Mesenteric fat pad (tissue), 1 donor: ENCODE measurements at places on chromosomes 7 and 10. TPM values are rescaled to one million over a fixed set of nuclear protein-coding genes. Genes with fewer than 3 reads are reported as not detected.

Gene PALD1
- total RNA-seq: 7.6 TPM

Gene H2BK1
- total RNA-seq: not detected

Gene MYOZ1
- total RNA-seq: 0.58 TPM

Gene SGCE
- total RNA-seq: 58.1 TPM

Gene RHBDD2
- 78.3 TPM for total RNA-seq

Gene UTF1
- total RNA-seq: not detected

Gene CDHR3
- total RNA-seq: 35.7 TPM

Gene INHBA
- total RNA-seq: 1.00 TPM

Gene KEL
- total RNA-seq: not detected

Gene BMPER
- 4.6 TPM for total RNA-seq

Gene C10orf71
- not detected for total RNA-seq

Gene KAZALD1
- 1.9 TPM for total RNA-seq

Gene PARD3
- total RNA-seq: 27.7 TPM

Gene EPHA1
- total RNA-seq: 0.22 TPM

Gene WEE2
- not detected for total RNA-seq

Gene HMX3
- not detected for total RNA-seq

Gene OGDH
- total RNA-seq: 102 TPM

Gene SSMEM1
- total RNA-seq: 0.39 TPM

Gene IGF2BP3
- 1.2 TPM for total RNA-seq

Gene PAX2
- not detected for total RNA-seq

Gene SRGN
- total RNA-seq: 404 TPM

Gene DNAJB12
- 37.7 TPM for total RNA-seq

Gene IRF5
- 17.3 TPM for total RNA-seq

Gene GNAT3
- total RNA-seq: not detected

Gene COL13A1
- not detected for total RNA-seq

Gene SFMBT2
- total RNA-seq: 12.0 TPM

Gene GIMAP2
- total RNA-seq: 12.5 TPM

Gene ACTR3C
- 2.6 TPM for total RNA-seq

Gene NFE2L3
- 2.7 TPM for total RNA-seq

Gene SPDYE6
- not detected for total RNA-seq

Gene PPP1R9A
- total RNA-seq: 13.8 TPM

Gene COMMD3
- total RNA-seq: 46.8 TPM

Gene FZD1
- 5.3 TPM for total RNA-seq

Gene ATP5F1C
- total RNA-seq: 206 TPM

Gene PLPP4
- not detected for total RNA-seq

Gene MPP7
- total RNA-seq: 5.7 TPM

Gene PON1
- total RNA-seq: 0.19 TPM

Gene GCK
- 0.48 TPM for total RNA-seq
